ENCODE measurements at places on chromosomes 13 and 19.
A peak's percentile ranks its signal among the peaks of the same experiment; 100 is the strongest.

- DNase-seq = no peak
Observed at GRCh38 chr19:28520998-28521568, 691.9 kb downstream of the UQCRFS1 start.

DNA sequence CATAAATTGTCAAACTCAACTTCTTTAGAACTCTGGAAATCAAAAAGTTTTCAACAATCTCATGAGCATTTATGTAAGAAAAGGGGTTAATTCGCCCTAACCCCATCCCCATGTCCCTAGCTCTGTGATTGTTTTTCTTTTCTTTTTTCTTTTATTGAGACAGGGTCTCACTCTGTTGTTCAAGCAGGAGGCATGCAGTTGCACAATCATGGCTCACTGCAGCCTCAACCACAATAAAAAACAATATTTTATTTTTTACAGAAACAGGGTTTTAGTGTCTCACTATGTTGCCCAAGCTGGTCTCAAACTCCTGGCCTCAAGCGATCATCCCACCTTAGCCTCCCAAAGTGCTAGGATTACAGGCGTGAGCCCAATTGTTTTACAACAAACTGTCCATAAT, 16.7 kb downstream of the VWA8 start:
- DNase-seq = no peak

DNA sequence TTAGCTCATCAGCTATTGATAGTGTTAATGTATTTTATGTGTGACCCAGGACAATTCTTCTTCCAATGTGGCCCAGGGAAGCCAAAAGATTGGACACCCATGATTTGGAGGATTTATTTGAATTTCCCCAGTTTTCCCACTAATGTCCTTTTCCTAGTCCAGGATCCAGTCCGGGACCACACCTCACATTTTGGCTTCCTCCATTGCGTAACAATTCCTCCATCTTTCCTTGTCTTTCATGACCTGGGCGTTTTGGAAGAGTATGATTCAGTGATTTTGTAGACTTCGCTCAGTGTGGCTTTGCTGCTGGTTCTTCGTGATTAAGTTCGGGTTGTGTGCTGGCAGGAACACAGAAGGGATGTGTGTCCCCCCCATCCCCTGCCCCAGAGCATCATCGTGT, 3.3 kb upstream of the ATP4A start:
- DNase-seq = no peak

DNA sequence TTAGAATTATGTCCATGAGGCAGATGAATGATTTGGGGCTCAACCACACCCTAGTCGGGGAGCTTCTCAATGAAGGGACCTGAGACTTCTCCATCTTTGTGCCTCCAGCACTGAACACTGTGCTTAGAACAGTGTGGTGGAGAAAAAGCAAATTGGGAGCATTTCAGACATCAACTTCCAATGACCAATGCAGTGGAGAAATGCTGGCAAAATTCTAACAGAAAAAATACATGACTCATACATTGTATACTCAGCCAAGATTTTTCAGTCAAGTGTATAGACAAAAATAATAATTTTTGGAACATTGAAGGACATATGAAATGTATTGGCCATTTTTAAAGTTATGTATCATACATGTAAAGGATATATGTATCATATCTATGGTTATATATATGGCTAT, 134.7 kb downstream of the FGF14 start:
- DNase-seq = no peak

DNA sequence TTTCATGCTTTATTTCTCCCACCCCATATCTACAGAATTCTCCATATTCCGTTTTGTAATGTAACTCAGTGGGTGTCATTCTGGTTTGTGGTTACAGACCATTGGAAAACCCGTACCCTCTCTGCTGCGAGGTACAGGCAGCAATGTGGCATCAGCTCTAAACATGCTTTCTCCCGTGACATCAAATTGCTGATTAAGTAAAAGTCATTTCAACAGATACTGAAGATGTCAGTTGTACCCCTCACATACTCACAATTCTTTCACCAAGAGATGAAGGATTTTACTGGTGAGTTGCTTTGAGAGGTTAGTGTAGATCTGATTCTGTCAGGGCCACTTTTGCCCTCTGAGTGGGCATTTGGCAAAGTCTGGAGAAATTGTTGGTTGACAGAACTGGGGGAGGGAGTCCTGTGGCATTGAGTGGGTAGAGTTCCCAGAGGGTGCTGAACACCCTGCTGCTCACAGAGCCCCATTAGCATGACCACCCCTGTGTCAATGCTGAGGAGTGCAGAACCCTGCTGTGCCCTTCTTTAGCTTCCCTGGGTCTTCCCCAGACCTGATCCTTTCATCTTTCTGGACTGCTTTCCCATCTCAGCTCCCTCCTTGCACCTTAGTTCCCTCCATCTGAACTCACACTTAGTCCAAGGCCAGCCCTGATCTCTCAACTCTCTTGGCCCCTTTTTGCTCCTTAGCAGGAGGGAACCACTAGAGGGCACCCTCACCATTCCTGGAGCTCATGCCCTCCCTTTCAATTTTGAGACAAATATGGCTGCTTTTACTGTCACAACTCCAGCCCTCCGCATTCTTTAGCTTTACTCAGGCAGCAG, 39.9 kb upstream of the CEACAM8 start:
- DNase-seq = peak; percentile 22

DNA sequence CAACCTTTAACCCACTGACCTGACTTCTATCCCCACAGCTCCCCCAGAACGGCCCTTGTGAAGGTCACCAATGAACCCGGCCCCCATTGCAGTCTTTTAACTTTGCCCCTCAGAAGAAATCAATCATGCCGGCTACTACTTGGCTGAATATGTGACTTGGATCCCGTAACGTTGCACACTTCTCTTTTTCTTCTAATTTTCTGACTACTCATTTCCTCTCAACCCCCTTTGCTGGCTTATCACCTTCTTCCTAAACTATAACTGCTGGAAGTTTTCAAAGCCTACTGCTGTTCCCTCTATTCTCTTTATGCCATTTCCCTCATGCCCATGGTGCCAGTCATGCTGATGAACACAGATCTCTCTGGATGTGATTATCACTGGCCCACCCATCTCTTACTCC, 367.6 kb downstream of the DNAJC15 start:
- DNase-seq = peak; percentile 54

GRCh38 chr19:45717131-45717982, 13.3 kb downstream of the FBXO46 start:
- peak; percentile 100 for DNase-seq

- DNase-seq = no peak
Observed at GRCh38 chr19:29415507-29415906, 110.3 kb upstream of the VSTM2B start.

GRCh38 chr19:12092065-12092867, 27.7 kb downstream of the ZNF844 start:
- DNase-seq = peak; percentile 37

- DNase-seq = no peak
Observed at GRCh38 chr13:75197803-75198202, 284.2 kb downstream of the TBC1D4 start.

DNA sequence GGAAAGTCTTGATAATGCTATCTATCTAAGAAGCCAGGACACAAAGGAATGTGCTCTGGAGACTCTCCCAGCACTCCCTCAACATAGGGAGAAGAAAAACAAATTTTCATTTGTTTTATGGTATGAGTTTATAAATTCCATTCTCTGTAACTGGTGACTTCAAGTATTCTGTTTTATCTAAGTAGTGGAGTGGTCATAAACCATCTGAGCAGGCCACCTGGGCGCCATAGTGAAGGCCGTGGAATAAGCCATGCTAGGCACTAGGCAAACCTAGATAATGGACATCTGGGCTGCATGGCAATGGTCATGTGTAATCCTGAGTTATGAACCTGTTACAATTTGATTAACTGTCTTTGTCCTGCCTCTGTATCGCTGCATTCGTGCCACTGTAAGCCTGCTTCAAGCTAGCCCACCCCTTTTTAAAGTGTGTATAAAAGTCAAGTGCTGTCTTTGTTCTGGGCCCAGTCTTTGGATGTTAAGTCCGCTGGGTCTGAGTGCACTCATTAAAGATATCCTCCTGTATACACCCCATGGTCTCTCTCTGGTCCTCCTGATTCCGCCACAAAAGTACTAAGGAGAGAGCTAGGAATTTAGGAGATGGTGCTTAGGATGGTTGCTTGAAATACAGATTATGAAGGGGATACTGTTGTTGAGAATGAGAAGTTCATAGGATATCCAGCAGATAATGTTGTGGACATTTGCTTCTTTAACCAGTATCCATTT, 13.2 kb downstream of the GTF2F2 start:
- no peak for DNase-seq
